ENCODE measurements at places on chromosomes 2 and 18.

DNA sequence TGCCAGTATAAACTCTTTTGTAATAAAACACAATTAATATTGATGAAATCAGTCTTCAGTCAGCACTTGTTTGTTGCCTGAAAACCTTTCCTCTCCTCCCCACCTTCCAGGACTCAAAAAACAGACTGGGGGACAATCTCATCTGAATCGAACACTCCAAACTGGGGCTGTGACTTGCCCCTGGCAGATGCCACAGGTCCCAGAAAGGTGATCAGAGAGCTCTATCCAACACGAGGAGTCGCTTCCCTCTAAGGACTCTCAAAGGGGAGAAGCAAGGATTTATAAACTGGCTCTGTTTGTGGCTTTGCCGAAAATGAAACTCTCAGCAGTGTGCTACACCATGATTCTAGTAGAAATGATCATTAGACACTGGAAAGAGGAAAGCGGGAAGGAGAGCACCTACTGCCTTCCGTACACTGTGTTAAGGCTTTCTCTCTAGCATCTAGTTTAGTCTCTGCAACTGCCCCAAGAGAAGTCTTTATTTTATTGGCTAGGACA is 199.2 kb downstream of the TGIF1 start:
- DNase-seq = no peak

DNA sequence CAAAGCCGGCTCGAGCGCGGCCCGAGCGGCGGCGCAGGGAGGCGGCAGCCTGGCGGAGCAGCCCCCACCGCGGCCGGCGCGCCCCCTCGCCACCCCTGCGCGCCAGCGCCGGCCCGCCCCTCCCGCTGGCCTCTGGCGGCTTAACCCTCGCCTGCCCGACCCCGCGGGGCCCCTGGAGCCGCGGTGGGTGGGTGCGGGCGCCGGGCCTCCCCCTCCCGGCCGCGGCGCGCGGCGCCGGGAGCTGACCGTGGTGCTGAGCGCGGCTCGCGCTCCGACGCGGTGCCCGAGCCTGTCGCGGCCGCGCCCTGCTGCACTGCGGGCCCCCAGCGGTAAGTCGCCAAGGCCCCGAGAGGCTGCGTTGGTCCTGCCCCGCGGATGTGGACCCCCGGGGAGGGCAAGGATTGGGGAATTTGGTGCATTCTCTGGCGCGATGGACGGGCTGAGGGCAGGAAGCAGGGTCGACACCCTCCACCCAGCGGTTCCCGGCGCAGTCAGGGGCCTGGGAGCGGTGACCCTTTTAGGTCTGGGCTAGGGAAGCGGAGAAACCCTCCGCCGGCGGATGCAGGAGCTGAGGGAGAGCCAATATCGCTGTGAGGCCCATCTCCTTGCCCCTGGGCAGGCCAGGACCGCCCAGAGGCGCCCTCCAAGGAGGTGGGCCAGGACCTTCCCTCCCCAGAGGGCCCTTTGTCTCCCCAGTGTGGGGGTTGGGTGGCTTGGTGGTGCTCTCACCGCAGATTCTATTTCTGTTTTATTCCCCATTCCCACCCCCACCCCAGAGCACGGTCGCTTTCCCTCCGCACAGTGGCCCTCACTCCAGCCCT is 923 bp downstream of the AMER3 start:
- no peak for DNase-seq

DNA sequence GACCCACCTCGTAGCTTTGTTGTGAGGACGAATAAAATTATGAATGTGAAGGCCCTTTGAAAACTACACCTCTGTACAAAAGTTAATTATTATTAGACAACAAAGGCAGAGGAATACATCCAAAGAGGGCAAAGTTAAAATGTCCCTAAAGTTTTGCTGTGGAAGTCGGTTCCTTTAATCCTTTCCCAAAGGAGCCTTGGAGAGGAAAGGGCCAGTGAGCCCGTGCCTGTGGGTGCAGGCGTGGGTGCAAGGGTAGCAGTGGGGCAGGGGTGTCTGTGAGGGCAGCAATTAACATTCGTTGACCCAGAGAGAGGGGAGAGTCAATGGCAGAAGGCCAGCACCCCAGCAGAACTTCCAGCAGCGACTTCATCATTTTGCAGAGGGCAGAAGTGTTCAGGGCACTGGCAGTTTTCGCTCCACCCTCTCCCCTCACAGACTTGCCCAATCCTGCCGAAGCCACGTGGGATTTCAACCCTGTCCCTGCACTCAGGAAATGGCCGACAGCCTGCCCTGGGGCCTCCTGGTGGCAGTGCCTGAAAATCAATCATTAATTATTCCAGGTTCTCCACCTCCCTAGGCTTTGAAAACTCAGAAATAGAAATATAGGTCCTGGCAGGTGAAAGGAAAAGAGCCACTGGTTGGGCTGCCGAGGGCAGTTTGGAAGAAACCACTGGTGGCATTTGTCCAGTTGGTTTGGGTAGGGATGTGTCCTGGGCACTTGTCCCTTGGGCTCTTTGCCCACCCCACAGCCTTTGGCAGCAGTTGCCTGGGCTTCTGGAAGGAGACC is 4.2 kb upstream of the PAX8 start:
- DNase-seq = no peak

DNA sequence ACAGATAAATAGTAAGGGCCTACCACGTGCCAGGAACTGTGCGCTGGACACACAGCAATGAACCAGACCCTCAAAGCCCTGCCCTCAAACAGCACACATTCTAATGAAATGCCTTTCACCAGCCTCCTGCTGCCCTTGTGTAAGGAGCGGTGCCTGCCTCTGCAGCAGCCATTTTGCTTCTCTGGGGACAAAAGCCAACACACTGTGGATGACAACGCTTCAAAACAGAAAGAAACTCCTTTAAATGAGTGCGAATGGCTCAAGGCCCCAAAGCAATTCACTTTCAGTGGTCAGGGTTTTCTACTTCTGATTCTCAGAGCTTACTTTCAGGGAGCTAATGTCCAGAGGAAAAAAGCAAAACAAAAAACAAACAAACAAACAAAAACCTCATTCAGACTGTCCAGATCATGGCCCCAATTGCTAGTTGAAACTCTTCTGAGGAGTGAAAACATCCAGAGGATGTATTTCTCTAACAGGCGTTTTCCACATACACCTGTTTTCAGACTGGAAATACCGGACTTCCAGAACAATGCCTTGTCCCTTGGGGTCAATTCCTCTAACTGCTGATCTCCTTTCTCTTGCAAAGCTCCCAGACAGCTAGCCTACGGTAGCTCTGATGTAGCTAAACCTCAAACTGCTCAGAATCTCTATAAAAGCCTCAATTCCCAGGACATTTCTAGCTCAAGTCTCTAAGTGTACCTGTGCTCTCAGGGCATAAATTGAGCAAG is 323.3 kb upstream of the ZNF521 start:
- no peak for DNase-seq

GRCh38 chr2:157722580-157723234 is 94.0 kb upstream of the ACVR1C start:
- DNase-seq = no peak

DNA sequence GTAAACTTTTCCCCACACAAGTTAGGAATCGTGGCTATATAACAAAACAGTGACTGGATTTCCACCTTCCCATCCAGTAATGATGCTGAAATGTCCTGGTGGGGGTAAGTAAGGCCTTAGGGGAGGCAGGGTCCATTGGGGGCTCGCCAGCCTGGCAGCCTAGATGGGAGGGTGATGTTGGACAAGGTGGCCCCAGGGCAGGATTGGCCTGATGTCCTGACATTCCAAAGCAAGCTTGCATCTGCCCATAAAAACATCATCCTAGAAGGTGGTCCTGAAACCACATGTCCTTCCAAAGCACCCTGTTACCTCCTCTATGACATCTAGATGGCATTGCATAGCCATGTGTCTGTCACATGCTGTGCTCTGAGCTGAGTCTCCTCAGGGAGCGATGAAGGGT is 54.1 kb upstream of the RAB6C start:
- DNase-seq = no peak

- no peak for DNase-seq
Observed at GRCh38 chr2:240462707-240463273, 27.3 kb downstream of the GPC1 start.

Data from activated CD8-positive, alpha-beta memory T cell treated with anti-CD3 and anti-CD28 coated beads for 1 hour (primary cell).